ENCODE measurements at places on chromosomes 6 and 20.
A peak's percentile ranks its signal among the peaks of the same experiment; 100 is the strongest.

- no peak for DNase-seq
Measured at GRCh38 chr6:75424618-75425548, 68.7 kb downstream of the FILIP1 start.

GRCh38 chr6:10769419-10769818, 21.8 kb downstream of the TMEM14B start:
- no peak for DNase-seq

DNA sequence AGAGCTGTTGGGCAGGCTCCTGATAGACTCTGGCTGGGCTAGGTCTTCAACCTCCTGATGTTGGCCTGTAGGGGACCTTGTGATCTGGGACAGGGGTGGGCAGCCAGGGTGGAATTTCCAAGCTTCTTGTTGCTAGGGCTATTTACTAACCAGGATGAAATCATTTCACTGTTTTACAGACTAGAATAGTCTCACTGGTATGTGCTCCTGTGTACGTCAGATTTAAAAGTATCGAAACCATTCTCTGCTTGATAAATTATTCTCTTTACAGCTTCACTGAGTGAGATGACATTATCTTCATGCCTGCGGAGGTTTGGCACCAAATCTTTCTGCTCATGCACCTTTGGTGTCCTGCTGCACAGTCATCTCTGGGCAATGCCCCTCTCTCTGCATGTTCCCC, 10.9 kb downstream of the EDN1 start:
- DNase-seq: no peak

DNA sequence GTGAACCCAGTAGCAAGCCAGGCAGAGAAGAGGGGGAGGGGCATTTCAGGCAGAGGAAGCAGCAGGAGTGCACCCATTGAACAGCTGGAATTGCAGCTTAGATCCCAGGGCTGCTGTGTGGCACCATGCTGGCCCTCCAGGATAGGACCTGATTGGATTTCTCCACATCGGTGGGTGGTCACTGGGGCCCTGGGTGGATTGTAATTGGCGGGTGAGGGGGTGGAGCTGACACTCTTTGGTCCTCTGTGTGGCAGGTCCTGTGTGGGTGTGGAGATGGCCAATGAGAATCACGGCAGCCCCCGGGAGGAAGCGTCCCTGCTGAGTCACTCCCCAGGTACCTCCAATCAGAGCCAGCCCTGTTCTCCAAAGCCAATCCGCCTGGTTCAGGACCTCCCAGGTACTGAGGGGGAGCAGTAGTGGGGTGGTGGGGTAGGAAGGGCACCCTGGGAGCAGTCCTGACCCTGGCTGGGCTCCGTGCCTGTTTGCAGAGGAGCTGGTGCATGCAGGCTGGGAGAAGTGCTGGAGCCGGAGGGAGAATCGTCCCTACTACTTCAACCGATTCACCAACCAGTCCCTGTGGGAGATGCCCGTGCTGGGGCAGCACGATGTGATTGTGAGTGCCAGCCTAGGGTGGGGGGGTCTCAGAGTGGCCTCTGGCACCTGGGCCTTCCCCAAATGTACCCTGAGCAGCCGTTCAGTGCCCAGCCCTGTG, 4.4 kb downstream of the PCIF1 start:
- peak; percentile 58 for DNase-seq

- DNase-seq: no peak
Measured at GRCh38 chr6:109894181-109894580, 83.9 kb upstream of the GPR6 start.

DNA sequence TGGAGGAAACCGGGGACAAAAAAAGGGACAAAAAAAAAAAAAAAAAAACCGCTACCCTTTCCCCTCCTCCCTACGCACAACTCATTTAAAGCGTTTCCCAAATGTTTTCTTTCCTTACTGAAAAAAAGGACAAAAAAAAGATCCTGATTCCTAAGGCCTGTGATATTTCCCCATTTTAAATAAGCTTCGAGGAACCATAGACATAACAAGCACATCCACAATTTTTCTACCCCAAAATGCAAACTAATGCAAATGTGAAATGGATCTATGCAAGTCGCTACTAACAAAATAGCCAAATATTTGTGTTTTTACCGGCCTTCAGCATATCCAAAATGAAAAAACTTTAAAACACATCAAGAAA, 1.4 kb upstream of the ZNF217 start:
- no peak for DNase-seq

All from H1 (cell line).